Stimulated activated CD8-positive, alpha-beta memory T cell treated with anti-CD3 and anti-CD28 coated beads, Interleukin-7, amount 100 ng/mL, for 1 hour (primary cell): ENCODE measurements at places on chromosomes 16 and 17.

- no peak for DNase-seq
Observed at GRCh38 chr17:17822189-17822588, 14.6 kb downstream of the SREBF1 start.

GRCh38 chr16:13029786-13030185 lies 128.4 kb downstream of the SHISA9 start:
- no peak for DNase-seq

GRCh38 chr17:79930877-79931816 lies 91.9 kb upstream of the CBX4 start:
- DNase-seq: no peak

DNA sequence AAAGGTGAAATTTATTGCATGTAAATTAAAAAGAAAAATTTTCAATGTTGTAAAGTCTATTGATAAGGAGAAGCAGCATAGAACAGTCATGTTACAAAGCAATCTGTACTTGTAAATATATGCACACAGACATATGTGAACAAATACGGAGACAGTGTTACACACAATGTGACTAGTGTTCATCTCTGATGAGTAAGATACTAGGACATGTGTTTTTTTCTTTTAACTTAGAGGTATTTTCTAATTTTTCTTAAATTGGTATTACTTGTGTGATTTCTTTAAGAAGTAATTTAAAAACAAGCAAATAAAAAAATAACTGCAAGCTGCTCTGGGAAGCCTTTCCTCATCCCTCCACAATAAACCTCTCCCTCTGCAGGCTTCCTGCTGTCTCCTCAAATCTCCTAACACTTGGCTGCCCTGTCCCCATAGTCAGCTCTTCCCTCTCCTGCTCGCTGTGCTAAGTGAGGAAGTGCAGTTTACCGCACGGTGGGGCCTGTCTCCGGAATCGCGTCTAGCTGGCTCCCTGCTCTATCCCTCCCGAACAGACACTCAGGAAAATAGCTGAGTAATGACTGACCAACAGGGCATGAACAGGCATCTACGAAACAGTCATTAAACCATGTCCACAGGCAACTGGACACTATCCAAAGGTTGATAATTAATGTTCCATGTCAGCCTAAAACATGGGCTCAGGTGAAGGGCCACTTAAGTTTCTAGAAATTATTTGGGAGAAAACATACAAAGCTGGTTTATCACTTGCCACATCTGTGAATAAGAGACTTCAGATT lies 35.9 kb downstream of the CMTM4 start:
- DNase-seq: no peak

DNA sequence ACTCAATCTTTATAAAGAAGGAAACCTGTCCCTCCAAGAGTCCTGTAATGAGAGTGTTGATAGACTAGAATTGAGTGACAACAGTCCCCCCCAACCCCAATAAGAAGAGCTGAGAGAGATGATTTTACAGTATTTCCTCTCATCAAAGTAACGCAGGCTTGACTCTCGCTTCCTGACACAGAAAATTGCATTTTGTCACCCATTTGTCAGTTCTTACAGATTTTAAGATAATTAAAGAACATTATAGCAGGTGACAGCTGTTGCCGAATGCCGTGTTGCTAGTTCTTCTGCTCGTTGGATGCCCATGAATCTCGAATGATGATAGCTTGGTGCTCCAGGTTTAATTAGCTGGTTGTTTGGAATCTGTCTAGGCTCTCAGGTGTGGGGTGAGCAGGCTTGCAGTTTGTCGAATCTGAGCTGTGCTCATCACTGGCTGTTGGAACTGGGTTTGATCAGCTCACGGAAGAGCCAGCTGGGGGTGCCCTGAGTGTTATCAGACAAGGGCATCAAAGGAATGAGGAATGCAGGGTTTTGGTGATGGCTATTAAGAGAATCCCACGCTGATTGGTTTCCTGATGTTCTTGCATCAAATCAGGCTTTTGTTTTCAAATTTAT lies 84.8 kb upstream of the CPHXL start:
- DNase-seq: no peak

- no peak for DNase-seq
Observed at GRCh38 chr16:75229172-75230031, 10.6 kb downstream of the CTRB1 start.

DNA sequence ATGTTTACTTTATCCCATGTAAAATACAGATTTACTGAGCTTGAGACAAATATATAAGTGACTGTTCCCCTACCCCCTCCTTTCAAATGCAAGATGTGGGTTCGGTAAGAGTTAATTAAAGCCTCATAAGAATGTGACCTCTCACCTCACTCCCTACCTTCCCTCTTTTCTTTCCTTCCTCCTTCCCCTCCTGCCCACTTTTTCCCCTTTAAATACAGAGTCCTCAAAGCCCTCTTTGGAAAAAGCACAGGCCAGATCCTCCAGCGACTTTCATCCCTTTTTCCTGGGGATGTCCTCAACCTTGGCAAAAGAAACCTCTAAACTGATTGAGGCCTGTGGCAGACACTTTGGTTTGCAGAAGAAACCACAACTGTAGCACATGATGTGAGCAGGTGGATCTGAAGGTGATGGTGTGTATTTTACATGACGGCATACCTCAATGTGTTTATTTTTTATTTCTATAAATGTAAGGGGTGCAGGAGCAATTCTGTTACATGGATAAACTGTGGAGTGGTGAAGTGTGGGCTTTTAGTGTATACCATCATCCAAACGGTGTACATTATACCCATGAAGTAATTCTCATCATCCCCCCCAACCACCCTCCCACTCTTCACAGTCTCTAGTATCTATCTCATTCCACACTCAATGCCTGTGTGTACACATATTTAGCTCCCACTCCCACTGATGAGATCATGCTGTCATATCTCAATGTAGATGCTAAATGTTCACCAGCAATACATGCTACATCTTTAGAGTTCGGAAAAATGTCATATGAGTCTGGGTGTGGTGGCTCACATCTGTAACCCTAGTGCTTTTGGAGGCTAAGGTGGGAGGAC lies 77.7 kb downstream of the XYLT1 start:
- DNase-seq: no peak

GRCh38 chr16:76235025-76235424 lies 42.2 kb upstream of the CNTNAP4 start:
- no peak for DNase-seq

DNA sequence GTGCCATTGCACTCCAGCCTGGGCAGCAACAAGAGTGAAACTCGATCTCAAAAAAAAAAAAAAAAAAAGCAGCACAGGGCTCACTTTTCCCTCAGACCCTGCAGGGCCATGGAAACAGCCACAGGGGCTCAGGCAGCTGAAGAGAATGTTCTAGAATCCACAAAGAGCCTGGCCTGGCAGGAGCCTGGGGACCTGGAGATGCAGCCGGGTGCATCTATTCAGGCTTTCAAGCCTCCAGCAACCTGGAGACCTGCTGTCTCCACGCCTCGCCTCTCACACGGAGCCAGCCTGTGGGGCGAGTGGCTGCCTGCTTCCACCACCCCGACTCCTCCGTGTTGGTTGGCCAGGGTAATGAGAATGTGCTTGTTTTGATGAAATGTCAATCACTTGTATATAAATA lies 44.0 kb upstream of the MEAK7 start:
- DNase-seq: no peak
